Stimulated activated CD4-positive, alpha-beta T cell treated with anti-CD3 and anti-CD28 coated beads, Interleukin-1b, Interleukin-23, amount 100 ng/mL, for 1 hour (primary cell): ENCODE measurements at places on chromosomes 2 and 18.

DNA sequence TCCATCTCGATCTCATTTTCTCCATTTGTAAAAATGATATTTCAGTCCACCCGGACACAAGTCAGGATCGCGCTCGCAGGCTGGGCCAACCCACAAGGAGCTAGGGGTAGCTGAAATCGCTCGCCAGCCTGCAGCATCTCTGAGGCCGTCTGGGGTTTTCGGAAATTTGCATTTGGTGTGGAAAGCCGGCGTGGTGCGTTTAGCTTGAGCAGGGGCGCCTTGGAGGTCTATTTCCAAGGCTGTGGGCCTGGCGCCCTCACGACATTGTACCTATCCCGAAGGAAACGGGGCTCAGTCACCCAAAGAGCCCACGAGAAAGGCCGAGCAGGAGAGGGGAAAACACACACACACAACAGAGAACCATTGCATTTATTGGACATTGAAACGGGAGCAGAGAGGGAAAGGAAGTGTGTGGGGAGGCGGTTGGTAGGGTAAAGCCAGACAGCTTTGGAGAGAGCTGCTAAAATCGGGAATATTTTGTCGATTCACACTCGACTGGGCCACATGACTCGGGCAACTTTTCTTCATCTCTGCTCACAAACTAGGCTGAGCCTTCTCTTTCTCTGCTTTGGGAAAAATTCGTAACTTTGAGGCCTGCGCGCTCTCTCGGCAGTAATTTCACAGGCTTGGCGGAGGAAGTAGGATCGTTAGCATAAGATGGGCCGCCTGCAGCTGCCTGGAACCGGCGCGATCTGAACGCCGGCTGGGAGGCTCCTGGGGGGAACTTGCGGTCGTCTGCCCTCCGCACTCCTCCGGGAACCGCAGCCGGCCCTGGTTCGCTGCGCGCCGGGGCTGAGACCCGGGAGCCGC is 1.1 kb upstream of the HOXD8 start:
- no peak for DNase-seq

DNA sequence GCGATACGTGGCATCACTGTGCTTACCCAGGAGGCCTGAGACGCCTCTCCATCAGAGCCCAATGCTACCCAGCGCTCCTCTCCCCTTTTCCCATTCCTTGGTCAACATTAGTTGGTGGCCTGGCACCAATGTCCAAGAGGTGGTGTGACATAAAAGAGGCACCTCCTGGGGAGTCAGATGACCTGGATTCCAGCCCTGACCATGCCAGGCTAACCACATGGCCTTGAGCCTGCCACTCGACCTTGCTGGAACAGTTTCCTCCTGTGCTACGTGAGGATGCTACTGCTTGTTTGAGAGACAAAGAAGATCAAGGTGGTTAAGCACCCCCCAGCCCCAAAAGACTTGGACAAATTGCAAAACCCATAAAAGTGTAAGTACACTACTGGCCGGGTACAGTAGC is 76.6 kb downstream of the INPP4A start:
- no peak for DNase-seq

- DNase-seq = no peak
Observed at GRCh38 chr2:167822690-167823465, 424.5 kb downstream of the STK39 start.

DNA sequence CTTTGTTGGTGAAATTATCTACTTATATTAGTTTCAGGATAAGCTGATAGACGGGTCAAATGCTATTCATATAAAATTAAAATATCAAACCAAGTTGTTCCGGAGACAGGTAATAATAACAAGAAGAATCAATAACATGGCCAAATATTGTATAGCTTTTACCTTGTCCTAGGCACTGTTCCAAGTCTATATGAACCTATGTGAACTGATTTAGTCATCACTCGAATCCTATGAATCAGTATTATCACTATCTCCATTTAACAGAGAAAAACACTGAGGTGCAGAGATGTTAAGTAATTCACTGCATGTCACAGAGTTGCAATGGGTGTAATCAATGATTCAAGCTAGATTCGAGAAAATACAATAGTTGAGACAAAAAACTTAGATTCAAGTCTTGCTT is 40.0 kb upstream of the TRIB2 start:
- DNase-seq = no peak

- DNase-seq = no peak
Observed at GRCh38 chr2:30046979-30047378, 99.8 kb upstream of the YPEL5 start.

DNA sequence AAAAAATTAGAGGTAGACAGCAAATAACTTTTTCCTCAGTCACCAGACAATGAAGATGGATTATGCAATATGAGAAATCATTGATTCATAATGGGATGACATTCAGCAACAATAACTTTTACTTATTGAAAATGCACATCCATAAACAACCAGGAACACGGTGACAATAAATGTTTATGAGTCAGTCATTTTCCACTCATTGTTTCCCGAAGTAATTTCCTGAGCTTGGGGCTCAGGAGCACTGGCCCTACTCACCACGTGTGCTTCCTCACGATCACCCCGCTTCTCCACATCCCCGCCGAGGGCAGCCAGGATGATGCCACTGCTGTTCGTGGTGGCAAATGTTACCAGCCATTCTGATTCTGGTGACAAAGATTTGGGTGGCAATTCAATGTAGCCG is 156.3 kb downstream of the LAMA1 start:
- no peak for DNase-seq

GRCh38 chr2:149627111-149627801 is 39.7 kb upstream of the MMADHC start:
- no peak for DNase-seq

DNA sequence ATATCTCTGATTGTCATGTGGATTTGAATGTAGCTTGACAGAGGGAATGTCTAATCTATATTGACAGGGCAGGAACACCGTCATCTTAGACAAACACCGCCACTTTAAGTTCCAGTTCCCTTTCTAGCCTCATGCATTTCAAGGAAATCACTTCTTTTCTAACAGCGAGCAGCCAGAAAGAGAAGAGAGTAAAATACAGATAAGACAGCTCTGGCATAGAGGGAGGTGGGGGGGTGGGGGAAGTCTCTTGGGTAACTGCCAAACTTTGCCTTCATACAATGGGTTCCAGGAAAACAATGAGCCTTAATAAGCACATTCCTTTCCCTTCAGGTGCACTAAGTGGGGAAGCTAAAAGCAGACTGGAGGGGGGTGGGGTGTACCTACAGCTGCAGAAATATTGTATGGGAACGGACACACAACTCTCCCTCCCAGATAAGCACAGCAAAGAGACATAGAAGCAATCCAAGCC is 37.2 kb downstream of the CASP10 start:
- no peak for DNase-seq

GRCh38 chr2:152466041-152466440 is 131.1 kb downstream of the FMNL2 start:
- no peak for DNase-seq

- DNase-seq = no peak
Observed at GRCh38 chr18:65788373-65788772, 37.6 kb downstream of the CDH7 start.
